Uterus (tissue), 4 donors: ENCODE measurements at places on chromosomes 4 and X. TPM values are rescaled to one million over a fixed set of nuclear protein-coding genes. Genes with fewer than 3 reads are reported as not detected.

DNA sequence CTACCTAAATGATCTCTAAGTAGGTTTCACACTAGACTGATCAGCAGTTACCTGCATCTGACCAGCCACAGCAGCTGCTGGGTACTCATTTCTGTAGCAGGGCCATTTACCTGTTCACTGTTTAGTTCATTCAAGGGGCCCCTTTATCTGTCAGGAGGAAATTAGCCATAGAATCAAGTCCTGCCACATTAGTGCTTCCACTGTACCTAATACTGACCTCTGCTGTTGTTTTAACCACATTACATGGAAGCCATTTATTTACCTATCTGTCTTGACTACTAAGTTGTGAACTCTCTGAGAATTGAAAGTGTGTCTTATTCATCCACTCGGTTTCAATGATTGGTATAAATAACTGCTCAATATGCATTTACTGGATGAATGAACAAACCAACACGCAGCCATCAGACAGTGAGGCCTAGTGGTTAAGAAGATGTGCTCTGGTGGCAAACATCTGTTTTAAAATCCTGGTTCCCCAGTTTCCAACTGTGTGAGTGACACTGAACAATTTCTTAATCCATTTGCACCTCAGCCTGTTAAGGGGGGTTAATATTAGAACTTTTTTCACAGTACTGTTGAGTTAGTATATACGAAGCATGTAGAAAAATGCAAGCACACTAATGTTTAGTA, 30.0 kb upstream of the ANXA5 start:
- no peak for DNase-seq

GRCh38 chr4:169258141-169258540, 12.6 kb downstream of the SH3RF1 start:
- no peak for DNase-seq

DNA sequence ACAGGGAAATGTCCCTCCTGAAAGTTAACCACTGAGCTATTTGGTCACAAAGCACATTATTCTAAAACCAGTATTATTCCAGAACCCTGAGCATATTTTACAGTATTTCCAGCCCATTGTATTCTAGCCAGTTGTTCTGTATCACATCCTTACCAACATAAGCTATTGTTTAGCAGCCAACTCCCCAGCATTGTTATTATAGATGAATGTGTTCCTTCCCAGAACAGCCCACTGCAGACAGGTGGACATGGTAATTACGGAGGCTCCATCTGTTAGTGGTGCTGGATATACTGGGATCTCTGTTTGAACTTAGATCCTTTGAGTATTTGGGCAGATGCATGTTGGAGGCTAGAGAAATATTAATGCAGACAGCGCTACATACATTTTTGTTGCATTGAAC, 126.1 kb downstream of the MGST2 start:
- no peak for DNase-seq

DNA sequence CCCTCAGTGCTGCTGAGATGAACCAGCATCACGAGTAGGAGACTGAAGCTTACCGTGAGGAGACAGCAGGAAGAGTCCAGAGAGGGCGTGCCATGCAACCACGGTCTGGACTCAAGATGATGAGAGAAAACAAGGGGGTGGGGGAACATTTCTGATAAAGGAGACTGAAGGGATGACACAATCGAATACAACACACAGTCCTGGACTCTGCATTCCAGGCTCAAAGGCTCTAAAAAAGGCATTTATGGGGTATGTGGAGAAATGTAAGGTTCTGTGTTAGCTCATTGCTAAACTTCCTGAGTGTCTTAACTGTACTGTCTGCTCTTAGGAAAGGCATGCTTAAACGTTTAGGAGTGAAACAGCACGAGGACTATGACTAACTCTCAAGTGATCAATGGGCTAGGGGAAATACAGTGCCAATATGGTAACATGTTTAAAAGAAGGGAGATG, 20.6 kb upstream of the IRAK1 start:
- DNase-seq = no peak

DNA sequence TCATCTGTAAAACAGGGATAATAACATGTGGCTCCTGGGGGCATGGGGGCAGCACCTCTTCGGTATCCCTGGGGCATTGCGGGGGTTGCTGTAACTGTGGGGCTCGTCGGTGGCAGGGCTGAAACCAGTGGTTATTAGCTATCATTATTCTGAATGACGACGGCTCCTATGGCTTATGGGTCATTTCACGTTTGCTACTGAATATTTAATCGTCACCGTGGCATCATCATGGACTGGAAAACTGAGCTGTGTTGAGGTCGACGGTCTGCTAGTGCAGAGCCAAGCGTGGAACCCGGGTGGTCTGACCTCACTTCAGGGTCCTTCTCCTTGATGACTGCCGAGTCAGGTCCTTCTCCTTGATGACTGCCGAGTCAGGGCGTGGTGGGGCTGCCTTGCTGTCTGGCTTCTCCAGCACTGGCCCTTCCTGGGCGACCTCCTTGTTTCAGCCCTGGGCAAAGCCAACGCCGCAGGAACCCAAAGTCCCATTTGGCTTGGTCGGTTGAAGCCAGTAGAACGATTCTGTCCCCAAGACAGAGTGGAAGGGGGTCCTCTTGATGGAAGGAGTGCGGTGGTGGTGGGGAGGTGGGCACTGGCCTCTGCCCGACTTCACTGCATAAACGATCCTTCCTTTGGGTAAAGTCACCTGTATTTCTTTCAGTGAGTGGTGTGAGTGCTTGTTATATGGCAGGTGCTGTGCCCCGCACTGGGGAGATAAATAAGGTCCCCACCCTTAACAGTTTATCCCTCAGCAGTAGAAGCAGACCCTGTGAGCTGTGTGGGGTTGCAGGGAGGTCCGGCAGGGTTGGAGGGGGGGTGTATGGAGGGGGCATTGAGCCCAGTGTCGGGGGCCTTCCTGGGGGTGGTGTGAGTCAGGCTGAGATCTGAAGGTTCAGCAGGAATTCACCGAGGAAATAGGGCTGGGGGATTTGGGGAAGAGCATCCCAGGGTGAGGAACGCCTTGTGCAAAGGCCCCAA, 40.8 kb downstream of the PSAPL1 start:
- peak; percentile 6 for DNase-seq

DNA sequence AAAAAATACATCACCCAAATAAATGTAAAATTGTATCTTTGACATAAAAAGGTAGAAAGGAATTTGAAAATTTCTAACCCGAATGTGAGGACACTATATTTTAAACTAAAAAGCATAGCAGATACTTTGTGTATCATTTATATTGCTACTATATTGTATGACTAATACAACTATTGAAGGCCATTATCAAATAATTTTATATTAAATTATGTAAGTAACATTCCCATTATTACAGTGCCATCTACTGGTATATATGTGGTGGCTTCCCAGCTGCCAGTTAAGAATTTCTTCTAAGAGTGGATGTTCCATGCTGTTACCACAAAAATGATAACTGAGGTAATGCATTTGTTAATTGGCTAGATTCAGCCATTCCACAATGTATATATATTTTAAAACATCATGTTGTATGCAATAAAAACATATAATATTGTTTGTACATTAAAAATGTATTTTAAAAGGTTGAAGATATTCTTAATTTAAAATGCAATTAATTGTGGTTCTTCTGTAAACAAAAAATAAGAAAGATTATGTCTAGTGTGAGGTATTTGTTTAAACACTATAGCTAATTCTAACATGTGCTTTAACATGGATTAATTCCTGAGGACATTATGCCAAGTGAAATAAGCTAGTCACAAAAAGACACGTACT, 65.3 kb downstream of the EGF start:
- no peak for DNase-seq

DNA sequence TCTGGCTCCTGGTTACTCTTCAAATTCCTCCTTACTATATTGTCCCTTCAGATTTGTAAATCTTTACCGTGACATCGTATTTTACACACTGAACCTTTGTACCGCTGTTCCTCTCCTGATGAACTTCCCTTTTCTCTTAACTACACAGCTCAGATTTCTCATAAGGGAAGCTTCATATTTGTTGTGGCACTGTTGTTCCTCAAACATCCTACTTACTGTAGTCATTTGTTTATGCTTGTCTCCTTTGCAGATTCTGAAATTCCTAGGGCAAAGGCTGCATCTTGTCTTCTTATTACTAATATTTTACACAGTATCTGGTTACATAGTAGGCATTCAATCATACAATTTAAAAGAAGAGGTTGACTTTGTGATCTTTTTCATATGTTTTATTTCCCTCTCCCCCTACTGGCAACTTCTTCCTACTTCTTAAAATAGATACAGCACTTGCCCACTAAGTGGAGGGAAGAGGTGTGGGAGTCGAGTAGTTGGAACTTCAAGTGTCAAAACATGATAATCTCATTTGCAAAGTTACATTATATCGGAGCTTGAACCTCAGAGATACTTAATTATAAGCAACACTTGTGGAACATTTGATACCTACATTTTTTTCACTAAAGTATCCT, 50.0 kb downstream of the TET2 start:
- no peak for DNase-seq

GRCh38 chrX:11944501-11944900, 186.5 kb downstream of the MSL3 start:
- no peak for DNase-seq

Gene NAAA
- total RNA-seq = 34.8 TPM

DNA sequence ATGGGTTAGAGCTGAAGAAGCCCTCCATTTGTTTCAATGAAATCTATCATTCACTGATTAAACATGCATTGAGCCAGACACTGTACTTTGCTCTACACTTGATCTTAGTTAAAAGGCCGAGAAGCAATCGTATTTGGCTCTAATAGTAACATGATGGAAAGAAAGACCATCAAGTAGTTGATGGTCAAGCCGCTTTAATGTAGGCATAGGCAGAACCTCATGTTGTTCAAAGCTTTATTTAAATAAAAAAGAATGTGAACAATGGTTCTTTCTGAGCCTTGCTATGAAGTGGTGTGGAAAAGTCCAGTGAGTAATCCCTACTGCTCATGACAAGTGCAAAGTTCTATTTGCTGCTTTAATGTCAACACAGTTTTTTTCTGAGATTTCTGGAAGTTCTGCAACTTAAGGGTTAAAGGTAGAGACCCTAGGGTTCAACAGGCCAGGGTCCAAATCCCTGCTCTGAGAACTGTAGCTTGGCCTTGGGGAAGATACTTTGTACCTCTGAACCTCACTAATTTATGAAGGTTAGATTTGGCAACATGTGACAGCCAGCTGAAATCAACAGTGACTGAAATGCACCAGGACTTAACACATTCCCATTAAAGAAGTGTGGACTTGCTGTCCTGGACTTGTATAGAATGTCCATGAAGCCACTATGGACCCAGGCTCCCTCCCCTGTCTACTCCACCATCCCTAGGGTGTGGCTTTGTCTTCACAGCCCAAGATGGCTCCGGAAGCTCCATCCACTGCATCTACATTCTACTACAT, 17.9 kb upstream of the LAP3 start:
- no peak for DNase-seq

DNA sequence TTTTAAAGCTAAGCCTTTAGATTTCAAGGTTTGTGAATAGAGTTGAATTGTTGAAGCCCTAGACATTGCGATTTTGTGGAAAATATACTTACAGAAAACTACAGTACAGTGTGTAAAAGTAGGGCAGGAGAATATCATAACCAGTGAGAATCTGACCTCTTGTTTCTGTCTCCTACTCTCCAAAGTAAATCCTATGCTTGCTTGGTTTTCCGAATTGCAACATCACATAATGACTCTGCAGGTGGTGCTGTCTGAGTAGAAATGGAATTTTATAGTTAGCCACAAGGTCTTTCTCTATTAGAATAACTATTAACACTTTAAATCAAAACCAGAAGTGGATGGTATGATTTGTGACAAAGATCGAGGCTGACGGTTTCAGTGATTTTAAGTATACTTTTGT, 505.6 kb downstream of the RAPGEF2 start:
- DNase-seq = no peak

DNA sequence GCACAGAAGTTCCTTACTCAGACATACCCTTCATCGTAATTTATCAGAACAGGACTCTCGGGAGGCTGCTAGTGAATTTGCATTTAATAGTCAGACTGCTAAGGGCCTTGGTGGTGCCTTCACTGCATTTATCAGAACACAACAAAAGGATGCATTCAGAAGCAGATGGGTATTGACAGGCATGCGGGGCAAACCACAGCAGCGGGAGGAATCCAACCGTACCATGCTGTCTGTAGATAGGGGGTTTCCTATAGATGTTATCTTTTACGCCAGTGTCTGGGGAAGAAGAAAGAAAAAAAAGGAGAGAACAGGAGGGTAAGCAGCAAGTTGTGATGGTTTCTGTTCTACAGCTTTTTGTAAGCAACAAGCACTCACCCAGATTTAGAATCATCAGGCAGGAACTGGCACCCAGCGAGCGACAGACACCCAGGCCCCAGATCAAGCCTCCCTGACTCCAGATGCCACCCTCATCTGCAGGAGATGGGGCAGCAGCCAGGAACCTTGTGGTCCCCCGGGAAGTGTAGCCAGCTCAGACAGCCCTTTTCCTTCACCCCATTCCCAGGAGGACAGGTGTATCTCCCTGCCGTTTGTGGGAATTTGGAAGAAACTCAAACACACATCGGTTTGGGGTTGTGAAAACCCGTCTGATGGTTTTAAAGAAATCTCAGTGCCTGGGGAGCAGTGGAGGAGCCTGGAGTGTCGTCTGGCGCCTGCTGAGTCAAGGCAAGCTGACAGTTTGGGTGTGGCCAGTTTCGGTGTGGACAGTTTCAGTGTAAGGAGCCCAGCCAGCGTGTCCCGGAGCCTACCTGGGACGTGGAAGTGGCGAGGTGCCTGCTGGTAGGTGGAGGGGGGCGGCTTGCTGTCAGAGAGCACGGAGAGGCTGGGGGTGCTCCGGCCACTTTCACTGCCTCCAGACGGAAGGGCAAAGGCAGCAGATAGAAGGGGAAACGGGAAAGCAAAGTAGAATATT, 80.0 kb upstream of the AFAP1 start:
- no peak for DNase-seq

Gene P2RY4
- 0.64 TPM for total RNA-seq

Gene NIPAL1
- not detected for total RNA-seq
